ENCODE measurements at places on chromosomes 1 and 21. TPM values are rescaled to one million over a fixed set of nuclear protein-coding genes. Genes with fewer than 3 reads are reported as not detected.

ZNF683 gene
- total RNA-seq = not detected

AQP10 gene
- total RNA-seq = not detected

TMIGD3 gene
- total RNA-seq = 0.14 TPM

KLF17 gene
- total RNA-seq = under 0.01 TPM

ABCA4 gene
- 0.29 TPM for total RNA-seq

NRAS gene
- total RNA-seq = 125 TPM

DENND2C gene
- total RNA-seq = 1.7 TPM

ESPN gene
- total RNA-seq = not detected

PROK1 gene
- not detected for total RNA-seq

PRR9 gene
- total RNA-seq = 0.22 TPM

NCF2 gene
- total RNA-seq = 0.14 TPM

IQGAP3 gene
- total RNA-seq = 62.7 TPM

TNFRSF8 gene
- under 0.01 TPM for total RNA-seq

RNF187 gene
- total RNA-seq = 44.1 TPM

MCOLN2 gene
- 0.29 TPM for total RNA-seq

GBP7 gene
- not detected for total RNA-seq

MARK1 gene
- total RNA-seq = 0.43 TPM

C1orf74 gene
- total RNA-seq = 4.4 TPM

TMEM269 gene
- total RNA-seq = not detected

AXDND1 gene
- total RNA-seq = 0.44 TPM

MYBPH gene
- 0.88 TPM for total RNA-seq

S100A3 gene
- total RNA-seq = 2.4 TPM

KCNJ9 gene
- total RNA-seq = not detected

TAL1 gene
- total RNA-seq = under 0.01 TPM

FNDC10 gene
- total RNA-seq = 3.5 TPM

TFF2 gene
- total RNA-seq = not detected

FCGR1A gene
- total RNA-seq = not detected

SPATA1 gene
- total RNA-seq = 0.88 TPM

FAM72A gene
- total RNA-seq = 7.3 TPM

PLA2G2C gene
- total RNA-seq = not detected

MEX3A gene
- total RNA-seq = 0.22 TPM

TBX19 gene
- total RNA-seq = 0.44 TPM

KLHDC7A gene
- total RNA-seq = not detected

ZNF362 gene
- 13.5 TPM for total RNA-seq

OR2M3 gene
- total RNA-seq = under 0.01 TPM

Data from placental pericyte (primary cell).